IPS-NIHi11 (cell line): ENCODE measurements at places on chromosomes 16 and 17.

DNA sequence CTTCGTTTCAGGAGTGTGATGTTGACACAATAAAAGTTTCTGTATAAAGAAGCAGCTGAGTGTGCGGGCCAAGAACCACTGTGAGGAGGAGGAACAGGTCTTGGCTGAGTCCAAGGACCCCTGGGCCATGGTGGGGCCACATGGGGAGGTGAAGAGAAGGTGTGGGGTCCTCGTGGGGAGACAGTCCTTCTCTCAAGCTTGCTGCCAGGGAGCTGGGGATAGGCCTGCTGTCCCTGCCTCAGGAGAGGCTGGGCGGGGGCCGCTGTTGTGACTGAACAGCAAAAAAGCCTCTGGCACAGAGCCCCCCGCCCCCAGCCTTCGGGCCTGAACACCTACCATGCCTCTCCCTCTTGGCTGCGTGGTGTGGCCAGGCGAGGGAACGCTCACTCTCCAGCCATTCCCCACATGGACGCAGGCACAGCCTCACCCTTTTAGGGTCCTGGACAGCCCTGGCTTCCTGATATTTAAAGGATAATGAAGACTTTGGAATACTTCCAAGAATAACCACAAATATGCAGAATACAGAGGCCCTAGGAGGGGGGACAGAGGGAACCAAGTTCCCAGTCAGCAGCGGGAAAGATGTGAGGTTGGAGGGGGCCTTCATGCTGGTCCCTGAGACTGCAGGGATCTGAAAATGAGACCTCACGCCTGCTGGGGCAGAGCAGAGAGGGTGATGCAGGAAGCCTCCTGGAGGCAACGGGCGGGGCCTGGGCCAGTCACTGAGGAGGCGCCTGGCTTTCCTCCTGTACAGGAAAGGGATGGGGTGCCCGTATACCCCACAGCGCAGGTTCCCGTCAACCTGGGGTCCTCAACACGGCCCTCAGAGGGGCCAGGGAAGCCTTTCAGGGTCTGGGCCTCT lies 100.0 kb upstream of the CREBBP start:
- no peak for DNase-seq

- DNase-seq: no peak
These were observed 57.7 kb downstream of the SREBF1 start for GRCh38 chr17:17779015-17779611.

DNA sequence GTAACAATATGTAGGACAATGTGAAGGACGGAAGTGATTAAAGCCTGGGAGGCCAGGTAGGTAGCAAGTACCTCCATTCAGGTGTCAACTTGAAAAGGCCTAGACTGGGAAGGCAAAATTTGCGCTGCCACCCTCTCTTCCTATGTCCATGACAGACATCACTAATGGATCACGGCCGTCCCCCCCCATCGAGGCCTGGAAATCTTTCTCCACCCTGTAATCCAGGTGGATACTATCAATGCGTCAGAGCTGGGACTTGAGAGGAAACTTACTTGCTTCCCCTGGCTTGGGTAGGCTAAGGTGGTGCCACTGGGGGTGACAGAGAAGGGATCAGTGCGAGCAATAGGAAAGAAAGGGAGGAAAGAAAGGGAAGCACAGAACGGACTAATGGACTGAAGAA lies 156.1 kb downstream of the SALL1 start:
- no peak for DNase-seq

DNA sequence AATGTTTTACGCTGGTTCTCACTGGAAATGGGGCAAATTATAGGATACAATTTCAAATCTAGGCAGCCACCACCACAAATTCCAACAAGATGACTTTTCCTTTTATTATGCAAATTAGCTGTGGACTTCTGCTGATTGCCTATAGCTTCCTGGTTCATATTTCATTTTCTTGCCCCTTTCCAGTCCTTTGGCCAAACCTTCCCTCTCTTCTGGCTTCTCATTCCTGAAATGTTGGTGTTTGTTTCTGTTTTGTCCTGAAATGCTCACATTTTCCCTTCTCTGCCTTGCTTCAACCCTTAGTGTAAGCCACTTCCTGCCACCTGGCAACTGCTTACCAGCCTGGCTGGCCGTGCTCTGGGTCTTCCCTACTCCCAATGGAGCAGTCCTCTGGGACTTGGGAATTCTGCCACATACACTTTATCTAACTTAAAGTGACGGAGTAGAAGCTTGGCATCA lies 14.0 kb downstream of the PRSS54 start:
- DNase-seq: peak; percentile 39

DNA sequence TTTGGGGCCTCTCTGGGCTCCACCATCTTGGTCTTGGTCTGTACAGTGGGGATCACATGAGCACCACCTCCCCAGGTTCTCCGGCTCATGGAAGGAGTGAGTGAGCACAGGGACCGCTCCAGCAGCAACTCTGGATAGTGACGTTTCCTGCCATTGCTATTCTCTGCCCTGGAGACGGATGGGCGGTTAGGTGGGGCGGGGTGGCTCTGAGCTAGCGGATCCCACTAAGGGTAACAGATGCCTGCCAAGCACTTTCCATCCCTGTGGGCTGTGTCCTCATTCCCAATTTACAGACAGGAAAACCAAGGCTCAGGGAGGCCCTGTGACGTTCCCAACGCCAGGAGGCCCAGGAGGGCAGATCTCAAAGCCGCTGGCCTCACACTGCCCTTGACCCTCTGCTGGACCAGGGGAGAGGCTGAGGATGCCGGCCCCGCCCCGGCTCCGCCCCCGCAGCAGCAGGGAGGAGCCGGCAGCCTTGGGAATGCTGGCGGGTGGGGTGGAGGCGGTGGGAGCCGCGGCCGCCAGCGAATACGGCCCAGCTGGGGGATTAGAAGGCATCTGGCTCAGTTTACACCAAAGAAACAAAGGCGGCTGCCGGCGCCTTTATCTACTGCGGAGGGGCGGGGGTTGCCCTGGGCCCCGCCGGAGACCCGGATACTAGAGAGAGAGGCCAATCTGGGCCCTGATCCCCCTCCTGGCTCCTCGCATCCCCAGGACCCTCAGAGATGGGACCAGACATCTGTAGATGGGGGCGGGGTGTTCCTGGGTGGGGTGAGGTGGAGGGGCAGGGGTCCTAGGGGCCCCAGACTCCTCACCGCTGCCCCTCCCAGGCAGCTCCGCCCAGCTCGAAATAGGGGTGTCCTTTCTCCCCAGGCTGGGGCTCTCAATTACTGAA lies 122.3 kb upstream of the CIBAR2 start:
- DNase-seq: peak; percentile 98

DNA sequence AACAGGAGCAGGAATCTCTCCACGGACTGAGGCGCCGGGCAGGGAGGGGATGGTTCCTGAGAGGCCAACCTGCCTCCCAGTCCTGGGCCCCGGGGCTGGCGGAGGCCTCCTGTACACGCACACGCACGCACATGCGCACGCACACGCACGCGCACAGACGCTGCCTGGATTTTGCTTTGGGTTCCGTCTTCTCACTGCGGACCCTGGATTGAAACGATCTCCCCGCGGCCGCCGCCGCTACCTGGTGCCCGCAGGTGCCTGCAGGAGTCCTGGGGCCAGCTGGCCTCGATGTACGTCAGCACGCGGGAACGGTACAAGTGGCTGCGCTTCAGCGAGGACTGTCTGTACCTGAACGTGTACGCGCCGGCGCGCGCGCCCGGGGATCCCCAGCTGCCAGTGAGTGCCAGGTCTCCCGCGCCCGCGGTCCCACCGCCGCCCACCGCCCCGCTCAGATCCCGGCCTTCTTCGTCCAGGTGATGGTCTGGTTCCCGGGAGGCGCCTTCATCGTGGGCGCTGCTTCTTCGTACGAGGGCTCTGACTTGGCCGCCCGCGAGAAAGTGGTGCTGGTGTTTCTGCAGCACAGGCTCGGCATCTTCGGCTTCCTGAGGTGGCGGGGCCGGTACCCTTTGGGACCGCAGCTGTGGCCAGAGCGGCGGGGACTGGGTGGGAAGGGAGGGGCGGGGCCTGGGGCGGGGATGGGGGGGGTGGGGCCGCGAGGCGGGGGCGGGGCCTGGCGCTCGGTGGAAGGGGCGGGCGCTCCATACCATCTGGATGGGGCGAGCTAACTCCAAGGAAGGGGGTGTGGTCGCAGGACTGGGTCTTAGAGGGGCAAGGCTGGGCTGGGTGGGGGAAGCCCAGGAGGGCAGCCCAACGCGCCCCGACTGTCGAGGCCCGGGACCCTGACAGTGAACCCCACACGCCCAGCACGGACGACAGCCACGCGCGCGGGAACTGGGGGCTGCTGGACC lies 12.3 kb downstream of the CES4A start:
- peak; percentile 93 for DNase-seq

DNA sequence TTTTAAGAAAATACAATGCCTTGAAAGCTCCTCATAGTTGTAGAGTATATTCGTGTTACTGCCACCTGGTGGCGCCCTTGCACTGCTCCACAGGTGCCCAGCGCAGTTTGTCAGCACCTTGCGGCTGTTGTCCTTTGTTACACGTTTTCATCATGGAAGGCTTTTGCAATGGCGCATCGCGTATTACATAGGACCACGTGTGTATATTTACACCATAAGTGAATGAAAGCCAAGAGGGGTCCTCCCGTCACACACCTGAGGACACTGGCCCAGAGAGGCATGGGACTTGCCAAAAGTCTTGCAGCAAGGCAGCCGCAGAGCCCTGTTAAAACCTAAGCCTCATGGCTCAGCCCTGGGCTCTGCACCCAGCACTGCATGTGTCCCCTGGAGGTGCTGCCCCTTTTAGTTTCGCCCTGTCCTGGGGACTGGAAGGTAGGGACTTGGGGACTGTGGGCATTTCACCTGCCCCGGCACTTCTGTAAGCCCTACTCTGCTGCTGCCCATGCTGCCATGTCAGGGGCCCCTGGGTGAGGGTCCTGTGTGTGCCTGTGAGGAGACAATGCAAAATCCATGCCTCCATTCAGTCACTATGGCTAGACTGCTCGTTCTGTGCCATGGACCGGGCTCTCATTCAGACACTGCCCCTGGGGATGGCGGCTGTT lies 24.3 kb downstream of the POLR3E start:
- DNase-seq: peak; percentile 85

GRCh38 chr16:1057252-1057932 lies 15.2 kb upstream of the SSTR5 start:
- peak; percentile 90 for DNase-seq

GRCh38 chr16:50771366-50771765 lies 29.5 kb downstream of the CYLD start:
- DNase-seq: no peak

DNA sequence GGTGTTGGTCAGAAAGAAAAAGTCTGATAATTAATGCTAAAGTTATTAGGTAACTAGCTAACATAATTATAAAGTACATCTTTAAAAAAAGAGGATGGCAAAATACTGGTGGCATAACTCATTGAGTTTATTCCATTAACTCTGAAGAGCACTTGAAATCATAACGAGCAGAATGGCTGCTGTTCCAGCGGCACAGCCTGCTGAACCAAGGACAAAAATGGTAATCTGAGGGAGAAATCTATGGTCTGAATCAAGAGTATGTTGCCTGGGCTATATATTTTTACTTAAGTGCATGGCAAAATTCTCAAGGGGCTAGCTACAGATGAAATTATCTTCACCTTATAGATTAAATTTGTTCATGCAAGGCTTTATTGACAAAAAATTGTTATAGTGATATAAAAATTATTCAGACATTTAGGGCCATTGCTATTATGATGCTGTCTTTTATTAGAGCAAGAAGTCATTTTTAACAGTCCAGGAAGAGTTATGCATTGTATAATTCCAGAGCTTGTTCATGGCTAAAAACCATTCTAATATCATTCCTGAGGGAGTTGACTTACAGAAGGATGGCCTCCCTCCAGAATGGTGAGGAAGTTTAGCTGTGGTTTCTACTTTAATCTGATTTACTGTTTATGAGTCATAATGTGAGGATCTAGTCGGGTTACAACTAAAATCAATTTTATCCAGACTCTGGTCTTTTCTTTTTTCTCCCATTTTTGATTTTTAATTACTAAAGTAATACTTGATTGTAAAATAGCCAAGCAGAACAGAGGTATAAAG lies 41.4 kb upstream of the ANKFN1 start:
- no peak for DNase-seq

GRCh38 chr17:8806926-8807550 lies 7.9 kb upstream of the MFSD6L start:
- no peak for DNase-seq

GRCh38 chr16:684961-685696 lies 995 bp upstream of the JMJD8 start:
- no peak for DNase-seq

GRCh38 chr17:78788451-78788850 lies 6.4 kb upstream of the CYTH1 start:
- DNase-seq: no peak

DNA sequence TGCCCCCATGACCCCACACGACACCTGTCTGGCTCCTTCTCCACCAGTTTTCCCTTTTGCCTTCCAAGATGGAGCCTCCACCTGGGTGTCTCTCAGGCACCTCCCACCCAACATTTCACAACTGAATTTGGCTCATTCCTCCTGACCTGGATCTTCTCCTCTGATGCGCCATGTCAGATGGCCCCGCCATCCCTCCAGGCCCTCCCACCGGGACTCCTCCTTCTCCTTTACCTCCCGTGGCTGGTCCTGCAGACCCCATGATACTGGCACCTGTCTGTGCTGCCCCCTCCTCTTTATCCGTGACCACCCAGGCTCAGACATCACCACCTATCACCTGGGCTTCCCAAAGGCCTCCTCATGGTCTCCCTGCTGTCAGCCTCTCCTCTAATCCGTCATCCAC lies 4.7 kb downstream of the TRPV3 start:
- no peak for DNase-seq

DNA sequence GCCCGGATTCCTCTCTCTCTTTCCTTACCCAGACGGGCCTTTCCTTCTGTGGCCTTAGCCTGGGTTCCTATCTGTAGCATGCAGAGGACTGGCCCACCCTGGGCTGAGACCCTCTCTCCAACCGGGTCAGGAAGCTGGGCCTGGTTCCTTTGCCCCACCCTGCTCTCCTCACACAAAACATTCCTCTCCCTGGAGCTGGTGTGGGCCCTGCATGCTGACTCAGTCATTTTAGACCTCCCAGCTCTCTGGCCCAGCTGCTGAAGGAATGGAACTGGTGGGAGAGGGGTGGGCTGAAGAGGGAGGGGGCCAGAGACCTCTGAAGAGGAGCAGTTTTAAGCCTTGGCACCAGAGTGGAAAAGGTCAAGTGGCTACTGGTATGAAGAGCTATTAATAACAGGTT lies 957 bp downstream of the MYL4 start:
- no peak for DNase-seq

DNA sequence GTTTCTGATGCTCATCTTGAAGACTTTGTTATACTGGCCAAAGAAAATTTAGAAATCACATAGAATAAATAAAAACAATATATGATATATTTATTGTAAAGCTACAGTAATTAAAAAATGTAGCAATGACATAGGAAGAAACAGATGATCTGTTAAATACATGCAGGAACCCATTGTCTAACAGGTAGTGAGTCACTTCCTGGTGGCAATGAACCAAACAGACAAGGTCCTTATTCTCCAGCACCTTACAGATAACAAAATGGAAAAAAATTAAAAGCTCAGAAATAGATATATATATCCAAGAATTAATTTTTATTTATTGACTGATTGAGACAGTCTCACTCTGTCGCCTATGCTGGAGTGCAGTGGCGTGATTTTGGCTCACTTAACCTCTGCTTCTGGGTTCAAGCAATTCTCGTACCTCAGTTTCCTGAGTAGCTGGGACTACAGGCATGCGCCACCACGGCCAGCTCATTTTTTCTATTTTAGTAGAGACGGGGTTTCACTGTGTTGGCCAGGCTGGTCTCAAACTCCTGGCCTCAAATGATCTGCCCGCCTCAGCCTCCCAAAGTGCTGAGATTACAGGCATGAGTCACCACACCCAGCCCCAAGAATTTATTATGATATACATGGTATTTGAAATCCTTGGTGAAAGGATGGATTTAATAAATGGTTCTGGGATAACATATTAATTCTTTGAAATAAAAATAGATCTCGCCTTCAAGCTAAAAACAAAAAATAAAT lies 7.5 kb downstream of the NETO2 start:
- DNase-seq: no peak

- no peak for DNase-seq
These were observed 14.6 kb downstream of the SMTNL2 start for GRCh38 chr17:4598776-4599504.
